Activated CD4-positive, alpha-beta T cell treated with anti-CD3 and anti-CD28 coated beads, Interleukin-2, amount 10 ng/mL, durations not matched to agents 7 days and 5 days (primary cell): ENCODE measurements at places on chromosomes 7 and 10. TPM values are rescaled to one million over a fixed set of nuclear protein-coding genes. Genes with fewer than 3 reads are reported as not detected.

GRCh38 chr7:113085781-113086390 lies 741 bp downstream of the GPR85 start:
- no peak overlapping the region for H3K4me3 ChIP-seq
- H3K36me3 ChIP-seq = no peaks in the 10 kb centered on the region
- H3K27me3 ChIP-seq = peaks cover 44% of the 10 kb centered on the region
- no peak for DNase-seq
- H3K27ac ChIP-seq = no peak overlapping the region

DNA sequence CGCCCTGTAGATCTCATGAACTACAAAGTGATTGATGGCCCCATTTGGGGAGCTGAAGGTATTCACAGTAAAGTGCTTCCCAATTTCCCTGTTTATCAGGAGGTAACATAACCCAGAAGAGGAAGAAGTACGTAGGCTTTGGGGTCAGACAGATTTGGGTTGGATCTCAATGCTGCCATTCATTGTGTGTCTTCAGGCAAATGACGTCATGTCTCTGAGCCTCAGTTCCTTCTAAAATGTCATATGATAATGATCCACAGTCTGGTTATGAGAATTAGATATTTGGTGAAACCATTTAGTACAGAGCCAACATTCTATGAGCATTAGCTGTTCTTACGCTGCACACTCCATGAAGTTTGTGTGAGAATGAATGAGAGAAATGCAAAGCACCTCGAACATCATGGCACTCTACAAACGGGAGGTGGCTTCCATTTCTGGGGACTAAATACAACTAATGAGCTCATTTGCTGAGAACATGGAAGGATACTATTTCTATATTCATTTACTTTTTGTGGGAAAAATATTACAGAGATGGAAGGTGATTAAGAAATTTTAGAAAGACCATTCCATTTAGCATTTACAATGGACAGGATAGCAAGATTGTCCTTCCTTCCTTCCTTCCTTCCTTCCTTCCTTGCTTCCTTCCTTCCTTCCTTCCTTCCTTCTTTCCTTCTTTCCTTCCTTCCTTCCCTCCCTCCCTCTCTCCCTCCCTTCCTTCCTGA lies 13.8 kb upstream of the JCAD start:
- no peaks in the 10 kb centered on the region for H3K4me1 ChIP-seq
- H3K27me3 ChIP-seq = peaks cover 29% of the 10 kb centered on the region
- H3K4me3 ChIP-seq = no peak overlapping the region
- H3K27ac ChIP-seq = no peak overlapping the region

- H3K27ac ChIP-seq = no peak overlapping the region
- DNase-seq = no peak
- no peaks in the 10 kb centered on the region for H3K36me3 ChIP-seq
- peaks cover 21% of the 10 kb centered on the region for H3K4me1 ChIP-seq
Observed at GRCh38 chr7:23291957-23292560, 7.1 kb upstream of the MALSU1 start.

The HABP2 gene
- not detected for total RNA-seq

The OLAH gene
- 1.0 TPM for total RNA-seq
